ENCODE measurements at places on chromosomes 7 and 10.

- H3K4me3 ChIP-seq: no peak overlapping the region
- no peaks in the 10 kb centered on the region for H3K27me3 ChIP-seq
- H3K4me1 ChIP-seq: no peaks in the 10 kb centered on the region
Observed at GRCh38 chr10:9390516-9390915, 1336.0 kb downstream of the GATA3 start.

DNA sequence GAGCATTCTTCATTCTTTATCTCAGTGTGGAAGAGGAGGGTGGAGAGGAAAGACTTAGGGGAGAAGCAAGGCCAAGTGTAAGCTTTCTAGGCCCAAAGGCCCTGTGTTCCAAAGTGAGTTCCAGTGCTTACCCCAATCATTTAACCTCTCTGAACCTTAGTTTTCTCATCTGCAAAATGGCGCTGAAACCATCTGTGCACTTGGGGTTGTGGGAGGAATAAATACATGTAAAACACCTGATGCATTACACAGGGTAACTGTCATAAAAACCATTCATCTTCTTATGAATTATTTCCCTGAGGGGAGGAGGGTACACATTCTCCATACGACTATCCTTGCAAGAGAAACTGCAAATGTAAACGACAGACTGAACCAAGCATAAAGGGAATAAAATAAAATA lies 19.0 kb downstream of the PIK3AP1 start:
- no peaks in the 10 kb centered on the region for H3K27me3 ChIP-seq
- no peak for DNase-seq
- H3K4me1 ChIP-seq: 0 out of 2 replicates have a peak, but pooled peaks cover 4% of the 10 kb centered on the region
- H3K4me3 ChIP-seq: no peak overlapping the region
- no peaks in the 10 kb centered on the region for H3K36me3 ChIP-seq

DNA sequence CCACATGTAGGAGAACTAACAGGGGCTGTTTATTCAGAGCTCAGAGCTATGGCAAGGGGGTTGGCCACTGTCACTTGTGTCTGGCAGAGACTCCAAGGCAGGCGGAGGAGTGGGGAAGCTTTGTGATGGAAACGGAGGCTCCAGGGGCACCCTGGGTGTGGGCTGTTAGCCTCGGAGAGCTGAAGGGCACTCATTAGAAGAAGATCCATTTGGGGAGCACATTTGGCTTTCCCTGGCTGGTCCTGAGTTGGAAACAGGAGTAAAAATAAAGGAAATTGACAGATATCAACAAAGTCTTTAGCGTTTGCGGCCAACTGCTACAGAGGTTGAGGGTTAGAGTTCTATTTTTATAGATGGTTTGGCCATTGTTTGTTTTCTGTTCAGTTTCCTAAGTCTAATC lies 288.3 kb upstream of the MKI67 start:
- no peak overlapping the region for H3K4me3 ChIP-seq
- no peak for DNase-seq
- H3K4me1 ChIP-seq: no peaks in the 10 kb centered on the region
- no peaks in the 10 kb centered on the region for H3K36me3 ChIP-seq
- H3K27me3 ChIP-seq: no peaks in the 10 kb centered on the region

GRCh38 chr10:20593649-20594048 lies 303.5 kb downstream of the NEBL start:
- H3K27me3 ChIP-seq: 0 out of 2 replicates have a peak, but pooled peaks cover 2% of the 10 kb centered on the region
- no peaks in the 10 kb centered on the region for H3K36me3 ChIP-seq
- DNase-seq: no peak
- no peak overlapping the region for H3K4me3 ChIP-seq
- H3K4me1 ChIP-seq: no peaks in the 10 kb centered on the region
- H3K27ac ChIP-seq: no peak overlapping the region
